NCI-H1694 treated with DMSO at 0.1 percent for 48 hours (cell line): ENCODE measurements at places on chromosomes 5 and 9.

GRCh38 chr5:63400079-63400478 is 562.2 kb downstream of the HTR1A start:
- DNase-seq: no peak

DNA sequence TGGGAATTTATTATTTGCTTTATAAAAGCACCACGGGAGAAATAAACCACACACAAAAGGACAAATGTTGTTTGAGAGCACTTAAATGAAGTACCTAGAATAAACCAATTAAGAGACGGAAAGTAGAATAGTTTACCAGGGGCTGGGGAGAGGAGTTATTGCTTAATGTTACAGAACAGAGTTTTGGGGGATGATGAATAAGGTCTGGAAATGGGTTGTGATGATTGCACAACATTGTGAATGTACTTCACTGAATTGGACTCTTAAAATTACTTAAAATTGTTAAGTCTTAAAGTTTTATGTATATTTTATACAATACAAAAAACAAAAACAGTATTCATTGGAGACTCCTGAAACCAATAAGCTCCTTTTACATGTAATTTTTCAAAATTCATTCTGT is 1.5 kb downstream of the ZBTB43 start:
- DNase-seq: no peak

DNA sequence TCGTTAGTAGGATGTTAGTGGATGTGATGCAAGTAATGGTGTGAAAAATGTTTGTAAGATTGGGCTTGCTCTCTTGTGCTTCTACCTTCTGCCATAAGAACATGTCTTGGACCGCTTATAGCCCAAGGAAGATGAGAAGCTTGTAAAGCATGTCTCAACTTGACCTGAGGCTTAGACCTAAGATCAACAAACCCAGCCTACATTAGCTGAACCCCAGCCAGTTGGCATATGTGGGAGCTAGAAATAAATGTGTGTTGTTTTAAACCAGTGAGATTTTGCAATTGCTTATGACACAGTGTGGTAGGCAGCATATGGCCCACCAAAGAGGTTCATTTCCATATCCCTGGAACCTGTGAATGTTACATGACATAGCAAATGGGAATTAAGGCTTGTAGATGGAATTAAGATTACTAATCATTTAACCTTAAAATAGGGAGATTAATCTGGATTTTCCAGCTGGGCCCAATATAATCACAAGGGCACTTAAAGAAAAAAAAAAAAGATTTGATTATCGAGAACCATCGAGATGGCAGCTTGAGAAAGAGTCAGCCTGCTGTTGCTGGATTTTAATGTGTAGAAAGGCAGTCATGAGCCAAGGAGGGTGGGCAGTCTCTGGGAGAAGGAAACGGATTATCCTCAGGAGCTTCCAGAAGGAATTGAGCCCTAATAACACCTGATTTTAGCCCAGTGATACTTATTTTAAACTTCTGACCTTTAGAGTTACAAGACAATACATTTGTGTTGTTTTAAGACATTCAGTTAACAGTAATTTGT is 27.3 kb upstream of the EDIL3 start:
- DNase-seq: peak; percentile 33

DNA sequence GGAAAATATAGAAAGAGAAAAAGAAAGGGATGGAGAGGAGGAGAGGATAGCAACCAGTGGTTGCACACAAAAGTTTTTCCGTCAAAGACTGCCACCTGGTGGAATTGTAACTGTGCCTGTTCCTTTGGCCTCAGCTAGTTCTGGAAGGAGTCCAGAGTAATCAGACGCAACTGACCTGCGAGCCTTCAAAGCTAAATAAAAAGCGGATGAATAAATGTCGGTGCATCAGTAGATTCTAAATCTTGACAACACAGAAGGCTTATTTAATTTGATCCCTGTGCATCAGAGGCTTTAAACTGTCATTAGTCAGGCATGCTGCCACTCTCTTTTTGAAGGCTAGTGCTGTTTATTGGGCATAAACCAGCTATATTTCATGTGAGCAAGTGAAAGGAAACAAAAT is 132.9 kb upstream of the ACO1 start:
- DNase-seq: peak; percentile 68

DNA sequence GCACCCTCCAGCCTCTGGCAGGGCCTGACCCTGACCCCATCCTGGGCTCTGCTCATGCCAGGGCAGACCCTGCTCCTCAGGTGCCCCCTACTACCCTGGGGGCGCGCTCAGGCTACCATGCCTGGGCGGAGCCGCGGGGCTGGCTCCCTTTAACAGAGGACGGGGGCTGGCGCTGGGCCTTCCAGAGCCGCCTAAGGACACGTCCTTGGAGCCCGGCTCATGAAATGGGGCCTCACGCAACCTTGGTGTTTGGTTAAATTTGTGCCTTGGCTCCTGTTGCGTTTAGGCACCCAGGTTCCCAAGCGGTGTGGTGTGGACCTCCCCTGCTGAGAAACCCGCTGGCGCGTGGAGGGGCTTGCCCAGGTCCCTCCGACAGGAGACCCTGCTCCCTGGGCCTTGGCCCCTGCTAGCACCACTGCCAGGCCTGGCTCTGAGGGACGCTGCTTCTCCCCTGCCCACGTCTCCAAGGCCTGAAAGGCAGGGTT is 3.4 kb upstream of the EHMT1 start:
- DNase-seq: no peak

- DNase-seq: peak; percentile 94
Observed at GRCh38 chr9:134449180-134449916, 123.1 kb downstream of the RXRA start.

DNA sequence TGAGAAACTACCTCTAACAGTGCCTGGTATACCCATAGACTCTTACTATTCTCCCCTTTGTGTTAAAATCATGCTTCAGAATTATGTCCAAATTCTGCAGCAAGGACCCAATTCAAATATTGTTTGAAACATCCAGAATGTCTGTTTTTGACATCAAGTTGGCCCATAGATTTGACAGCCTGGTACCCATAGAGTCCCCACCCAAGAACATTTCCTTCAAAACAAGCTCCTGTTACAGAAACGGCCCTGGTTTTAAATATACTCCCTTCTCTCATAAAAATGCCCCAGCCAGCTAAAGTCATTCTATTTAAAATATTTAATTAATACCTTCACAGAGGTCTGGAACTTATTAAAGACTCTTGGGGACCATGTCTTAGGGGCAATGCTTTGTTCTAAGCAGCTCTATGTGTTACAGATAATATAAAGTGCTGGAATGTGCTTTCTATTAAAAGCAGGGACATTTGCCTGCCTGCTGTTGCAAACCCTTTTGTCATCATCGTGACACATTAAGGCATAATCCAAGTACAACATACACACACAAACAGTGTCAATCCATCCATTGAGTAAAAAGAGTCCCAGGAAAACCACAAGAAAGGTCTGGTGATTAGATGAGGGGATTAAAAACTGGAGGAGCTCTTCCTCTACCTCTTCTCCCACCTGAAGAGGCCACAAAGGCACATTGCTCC is 321.7 kb downstream of the MLLT3 start:
- DNase-seq: no peak

DNA sequence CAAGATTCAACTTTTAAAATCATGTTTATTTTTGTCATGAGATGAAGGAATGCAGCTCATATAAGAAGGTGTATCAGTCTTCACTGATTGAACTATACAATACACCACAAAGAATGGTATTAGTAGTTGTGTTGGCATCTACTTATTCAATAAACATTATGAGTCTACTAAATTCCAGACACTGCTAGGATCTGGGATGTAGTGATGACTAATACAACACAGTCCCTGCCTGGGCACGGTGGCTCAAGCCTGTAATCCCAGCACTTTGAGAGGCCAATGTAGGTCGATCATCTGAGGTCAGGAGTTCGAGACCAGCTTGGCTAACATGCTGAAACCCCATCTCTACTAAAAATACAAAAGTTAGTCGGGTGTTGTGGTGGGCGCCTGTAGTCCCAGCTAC is 171.4 kb upstream of the NFIB start:
- no peak for DNase-seq

- no peak for DNase-seq
Observed at GRCh38 chr9:28365728-28366127, 792.4 kb upstream of the C9orf72 start.

- no peak for DNase-seq
Observed at GRCh38 chr5:89351222-89351621, 468.2 kb upstream of the MEF2C start.

GRCh38 chr5:107549567-107549966 is 121.2 kb downstream of the EFNA5 start:
- no peak for DNase-seq

- DNase-seq: no peak
Observed at GRCh38 chr5:163889369-163889768, 383.9 kb downstream of the MAT2B start.

DNA sequence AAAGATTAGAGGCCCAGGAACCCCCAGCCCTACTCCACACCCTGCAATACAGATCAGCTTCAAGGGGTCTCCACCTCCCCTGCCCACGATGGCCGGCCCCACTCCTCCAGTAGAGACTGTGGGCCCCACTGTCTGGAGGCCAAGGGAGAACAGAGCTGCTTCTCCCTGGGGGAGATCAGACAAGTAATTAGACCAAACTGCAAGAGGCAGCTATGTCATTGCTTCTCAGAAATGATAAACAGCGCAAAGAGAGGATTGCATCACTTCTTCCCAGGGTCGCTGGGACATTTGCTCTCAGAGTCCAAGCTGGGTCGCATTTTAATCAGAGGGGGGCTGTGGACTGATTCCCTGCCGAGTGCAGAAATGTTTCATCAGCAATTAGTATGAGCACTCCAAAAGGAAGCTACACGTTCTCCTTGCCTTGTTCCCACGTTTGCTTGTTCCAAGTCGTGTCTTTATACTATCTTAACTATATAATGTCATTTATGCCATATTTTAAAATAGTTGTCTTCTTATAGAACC is 59.9 kb downstream of the ROPN1L start:
- no peak for DNase-seq

- DNase-seq: no peak
Observed at GRCh38 chr5:3377831-3378230, 217.8 kb upstream of the IRX1 start.

- DNase-seq: no peak
Observed at GRCh38 chr5:111383288-111383970, 128.9 kb downstream of the STARD4 start.

DNA sequence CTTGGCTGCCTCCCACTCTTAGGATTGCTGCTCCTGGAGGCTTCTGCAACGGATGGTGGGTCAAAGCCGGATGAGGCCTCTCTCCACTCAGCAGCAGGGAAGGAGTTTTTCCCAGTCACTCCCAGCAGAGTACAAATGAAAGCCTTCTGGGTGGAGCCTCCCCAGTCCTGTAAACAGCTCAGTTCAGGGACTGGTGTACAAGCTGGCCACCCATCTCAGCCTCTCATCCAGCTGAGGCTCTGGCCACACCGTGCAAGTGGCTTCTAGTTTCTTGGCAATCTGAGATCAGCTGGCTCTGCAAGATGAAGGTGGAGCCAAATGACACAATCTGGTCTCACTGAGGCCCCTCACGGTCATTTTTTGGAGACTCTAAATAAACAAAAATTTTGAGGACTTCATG is 10.0 kb downstream of the GPX3 start:
- DNase-seq: no peak

- no peak for DNase-seq
Observed at GRCh38 chr9:75036793-75037192, 8.7 kb upstream of the CARNMT1 start.

DNA sequence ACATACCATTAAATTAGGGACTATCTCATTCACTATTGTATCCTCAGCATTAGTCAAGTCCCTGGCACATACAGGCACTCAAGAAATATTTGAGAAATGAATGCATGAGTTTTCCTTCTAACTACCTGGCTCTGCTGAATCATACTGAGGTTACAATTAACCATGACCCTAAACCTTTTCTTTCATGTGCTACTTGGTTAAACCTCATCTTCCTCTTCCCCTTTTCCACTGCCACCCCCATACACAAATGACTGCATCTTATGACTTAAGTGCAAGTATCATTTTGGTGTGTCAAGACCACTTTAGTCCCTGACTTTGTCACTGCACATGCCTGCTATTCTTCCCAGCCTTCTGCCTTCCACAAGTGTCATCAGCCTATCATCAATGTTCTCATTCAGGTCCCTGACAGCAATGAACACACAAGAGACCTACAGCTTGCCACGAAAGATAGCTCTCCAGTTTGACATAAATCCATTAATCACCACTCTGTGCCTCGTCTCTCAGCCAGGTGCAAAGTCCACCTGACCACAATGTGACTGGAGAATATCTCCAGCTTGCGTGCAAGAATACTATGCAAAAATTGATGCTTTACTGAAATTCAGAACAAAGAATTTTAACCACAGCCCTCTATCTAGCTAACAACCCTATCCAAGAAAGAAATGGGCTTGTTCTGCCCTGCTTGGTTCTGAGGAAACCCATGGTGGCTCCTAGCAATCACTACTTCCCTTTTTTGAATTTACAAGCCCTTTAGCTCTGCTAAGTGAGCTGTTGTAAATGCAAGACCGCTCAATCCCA is 74.5 kb downstream of the MAPKAP1 start:
- no peak for DNase-seq

DNA sequence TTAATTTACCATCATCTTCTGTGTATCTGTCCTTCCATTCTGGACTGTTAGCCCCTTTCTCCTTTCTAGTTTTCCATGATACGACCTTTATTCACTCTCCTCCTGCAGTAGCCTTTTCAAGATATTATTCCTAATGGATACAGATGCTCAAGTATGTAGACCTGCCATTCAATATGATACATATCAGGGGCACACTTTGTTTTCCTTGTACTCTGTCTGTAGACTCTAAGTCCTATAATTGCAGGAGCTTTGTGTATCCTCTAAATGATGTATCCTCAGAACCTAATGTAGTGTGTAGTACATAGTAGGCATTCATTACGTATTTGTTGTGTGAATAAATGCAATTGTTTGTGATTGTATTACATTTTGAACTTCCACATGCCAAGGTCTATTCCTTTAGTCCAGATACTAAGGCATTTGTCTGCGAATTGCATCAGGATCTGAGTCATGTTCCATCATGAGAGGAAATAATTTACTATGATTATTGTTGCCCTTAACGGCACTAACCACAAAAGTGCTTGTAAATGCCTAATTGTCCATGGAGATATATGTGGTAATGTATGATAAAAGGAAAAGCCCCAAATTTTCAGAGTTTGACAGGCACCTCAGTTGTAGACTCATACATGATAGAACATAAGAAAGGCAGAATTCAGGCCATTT is 57.1 kb upstream of the IZUMO3 start:
- DNase-seq: no peak

DNA sequence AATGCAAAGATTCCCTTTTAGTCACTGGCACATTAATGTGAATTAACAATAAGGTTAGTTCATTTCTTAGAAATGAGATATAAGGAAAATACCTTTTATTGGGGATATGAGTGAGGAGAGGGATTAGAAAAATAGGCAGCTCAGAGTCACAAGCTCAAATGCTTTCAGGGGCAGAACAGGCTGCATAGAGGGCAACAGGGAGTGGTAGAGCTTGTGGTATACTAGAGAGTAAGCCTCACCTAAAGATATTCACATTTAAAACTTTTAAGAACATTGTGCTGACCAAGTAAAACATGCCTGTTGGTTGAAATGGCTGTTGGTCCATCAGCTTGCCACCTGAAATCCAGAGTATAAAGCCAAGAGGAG is 34.7 kb downstream of the ZNF474 start:
- DNase-seq: no peak

DNA sequence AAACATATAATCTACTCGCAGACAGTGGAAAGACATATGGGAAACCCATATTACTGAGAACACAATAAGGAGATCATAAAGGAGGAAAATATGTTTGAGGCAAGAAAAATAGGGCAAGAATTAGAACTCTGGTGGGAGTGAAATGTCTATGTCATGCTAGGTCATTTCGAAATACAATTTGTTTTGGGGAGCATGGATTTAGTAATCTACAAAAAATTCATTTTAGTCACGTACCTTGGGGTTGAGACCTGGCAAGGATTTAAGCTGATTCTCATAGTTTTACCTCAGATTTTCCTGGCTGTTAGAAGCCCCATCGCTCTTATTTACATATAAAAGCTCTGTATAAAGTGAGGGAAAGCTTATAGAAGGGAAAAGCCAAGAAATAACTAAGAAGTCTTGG is 11.5 kb upstream of the CSNK1G3 start:
- DNase-seq: no peak
